NCI-H1417 (cell line): ENCODE measurements at places on chromosomes 16 and 17.

DNA sequence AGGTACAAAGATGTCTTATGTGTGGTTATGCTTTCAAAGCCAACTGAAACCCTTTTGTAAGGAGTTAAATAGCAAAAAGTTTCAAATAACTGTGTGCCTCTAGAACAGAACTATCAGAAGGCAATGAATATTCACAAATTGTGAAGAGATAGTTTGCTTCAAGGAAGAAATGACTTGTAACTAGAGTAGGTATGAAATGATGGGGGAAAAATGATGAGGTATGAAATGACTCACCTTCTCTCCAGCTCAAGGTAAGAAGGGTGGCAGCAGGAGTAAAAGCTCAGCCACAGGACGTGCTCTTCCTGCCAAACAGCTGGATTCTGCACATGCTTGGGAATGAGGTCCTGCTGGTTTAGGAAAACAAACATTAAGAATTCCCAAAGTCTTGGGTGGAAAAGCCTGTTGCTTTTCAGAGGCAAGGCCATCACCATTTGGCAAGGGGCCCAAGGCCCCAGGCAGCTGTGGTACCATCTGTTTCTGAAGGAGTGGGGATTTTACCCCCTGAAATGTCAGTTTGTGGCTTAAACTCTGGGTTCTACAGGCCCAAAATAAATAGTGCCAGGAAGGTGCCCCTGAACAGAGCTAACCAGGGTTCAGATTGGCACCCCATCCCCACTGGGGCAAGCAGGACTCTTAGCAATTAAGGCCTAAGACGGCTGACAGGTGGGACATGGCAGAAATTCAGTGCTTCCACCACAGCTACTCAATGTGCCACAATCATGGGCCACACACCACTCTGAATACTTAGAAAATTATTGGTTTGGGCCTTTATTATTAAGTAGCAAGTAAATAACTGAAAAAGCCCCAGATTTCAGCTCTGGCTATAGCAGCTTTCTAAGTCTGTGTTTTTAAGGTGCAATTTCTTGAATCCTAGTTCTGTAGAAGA, 13.3 kb downstream of the HERPUD1 start:
- no peak for DNase-seq

GRCh38 chr16:70758786-70759185, 42.2 kb downstream of the VAC14 start:
- peak; percentile 1 for DNase-seq

- DNase-seq = no peak
Measured at GRCh38 chr17:78450696-78451345, 72.4 kb downstream of the PGS1 start.

DNA sequence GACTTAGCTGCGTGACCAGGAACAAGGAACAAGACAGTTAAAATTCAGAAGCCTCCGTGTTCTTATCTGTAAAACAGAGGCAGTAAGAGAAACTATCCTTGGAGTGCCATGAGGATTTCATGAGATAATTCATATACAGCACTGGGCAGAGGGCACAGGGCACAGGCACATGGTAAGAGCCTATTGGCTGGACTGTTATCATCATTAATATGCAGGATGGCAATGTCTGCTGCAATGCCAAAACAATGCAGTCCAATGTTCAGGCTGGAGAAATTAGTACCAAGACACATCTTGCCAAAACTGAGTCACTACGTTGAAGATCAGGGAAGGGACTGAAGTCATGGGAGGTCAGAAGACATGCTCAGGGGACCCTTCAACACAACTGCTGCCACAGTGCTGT, 13.6 kb downstream of the CDRT4 start:
- no peak for DNase-seq

GRCh38 chr16:20865420-20866131, 34.6 kb downstream of the DCUN1D3 start:
- no peak for DNase-seq

GRCh38 chr16:49457196-49457595, 83.6 kb downstream of the C16orf78 start:
- DNase-seq = no peak

DNA sequence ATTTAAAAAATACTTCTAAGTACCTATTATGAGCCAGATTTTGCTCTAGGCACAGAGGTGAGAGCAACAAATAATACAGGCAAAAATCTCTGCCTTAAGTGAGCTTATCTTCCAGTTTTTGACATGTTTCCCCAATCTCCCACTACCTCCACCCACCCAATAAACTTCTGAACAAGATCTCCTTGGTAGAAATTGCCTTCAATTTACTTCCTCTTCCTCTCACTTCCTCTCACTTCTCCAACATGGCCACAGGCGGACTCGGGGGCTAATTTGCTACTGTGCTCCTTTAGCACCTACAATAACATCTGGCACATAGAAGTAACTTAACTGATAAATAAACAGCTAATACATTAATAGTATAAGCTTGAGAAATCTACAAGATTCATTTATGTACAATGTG, 82.6 kb downstream of the CACNG1 start:
- DNase-seq = no peak

- no peak for DNase-seq
Measured at GRCh38 chr16:74757349-74757748, 17.3 kb downstream of the FA2H start.

- no peak for DNase-seq
Measured at GRCh38 chr16:88782454-88783390, 2.3 kb downstream of the PIEZO1 start.

GRCh38 chr16:68781784-68782183, 44.7 kb downstream of the CDH1 start:
- no peak for DNase-seq

DNA sequence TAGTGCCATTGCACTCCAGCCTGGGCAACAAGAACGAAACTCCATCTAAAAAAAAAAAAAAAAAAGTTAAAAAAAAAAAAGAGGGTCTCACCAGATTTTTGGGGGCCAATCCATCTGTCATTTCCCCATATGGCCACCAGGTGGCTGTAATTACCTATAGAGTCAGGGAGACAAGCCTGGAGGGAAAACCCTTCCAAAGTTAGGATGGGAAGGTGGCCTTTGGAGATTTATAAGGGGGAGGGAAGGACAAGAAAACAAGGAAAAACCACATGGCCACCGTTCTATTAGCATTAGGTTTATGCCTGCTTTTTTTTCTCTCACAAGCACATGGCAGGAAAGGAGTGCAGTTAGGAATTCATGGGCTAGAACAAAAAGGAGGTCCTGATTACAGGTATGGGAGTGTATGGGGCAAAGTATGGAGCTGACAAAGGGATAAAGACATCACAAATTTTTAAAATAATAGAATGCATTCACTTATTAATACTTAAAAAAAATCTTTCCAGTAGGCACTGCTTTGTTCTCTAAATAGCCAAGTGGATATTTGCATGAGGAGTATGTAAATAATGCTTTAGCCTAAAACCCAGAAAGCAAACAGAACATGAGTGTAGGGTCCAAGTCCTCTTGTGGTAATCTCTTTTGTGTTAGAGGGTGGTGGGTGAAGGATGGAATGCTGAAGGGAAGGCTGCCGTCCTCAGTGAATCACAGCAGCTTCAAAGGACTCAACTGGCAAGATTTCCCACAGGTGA, 5.1 kb downstream of the CYB5D1 start:
- DNase-seq = peak; percentile 15

- DNase-seq = no peak
Measured at GRCh38 chr17:81042606-81043005, 7.7 kb downstream of the BAIAP2 start.

DNA sequence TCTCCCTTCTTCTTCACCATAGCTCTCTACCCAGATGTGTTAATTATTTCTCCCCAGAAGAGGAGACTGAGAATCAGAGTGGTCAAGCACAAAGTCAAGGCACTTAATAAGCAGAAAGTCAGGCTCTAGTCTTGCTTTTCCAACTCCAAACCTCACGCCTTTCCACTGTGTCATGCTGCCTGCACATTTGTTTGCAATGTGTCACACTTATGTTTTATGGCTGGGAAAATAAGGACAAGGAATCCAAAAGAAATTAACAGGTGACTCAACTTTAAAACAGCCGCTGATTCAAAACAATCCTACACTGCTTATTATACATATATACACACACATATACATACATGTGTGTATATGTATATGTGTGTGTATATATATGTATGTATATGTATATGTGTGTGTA, 255.7 kb upstream of the DYNLRB2 start:
- DNase-seq = no peak

DNA sequence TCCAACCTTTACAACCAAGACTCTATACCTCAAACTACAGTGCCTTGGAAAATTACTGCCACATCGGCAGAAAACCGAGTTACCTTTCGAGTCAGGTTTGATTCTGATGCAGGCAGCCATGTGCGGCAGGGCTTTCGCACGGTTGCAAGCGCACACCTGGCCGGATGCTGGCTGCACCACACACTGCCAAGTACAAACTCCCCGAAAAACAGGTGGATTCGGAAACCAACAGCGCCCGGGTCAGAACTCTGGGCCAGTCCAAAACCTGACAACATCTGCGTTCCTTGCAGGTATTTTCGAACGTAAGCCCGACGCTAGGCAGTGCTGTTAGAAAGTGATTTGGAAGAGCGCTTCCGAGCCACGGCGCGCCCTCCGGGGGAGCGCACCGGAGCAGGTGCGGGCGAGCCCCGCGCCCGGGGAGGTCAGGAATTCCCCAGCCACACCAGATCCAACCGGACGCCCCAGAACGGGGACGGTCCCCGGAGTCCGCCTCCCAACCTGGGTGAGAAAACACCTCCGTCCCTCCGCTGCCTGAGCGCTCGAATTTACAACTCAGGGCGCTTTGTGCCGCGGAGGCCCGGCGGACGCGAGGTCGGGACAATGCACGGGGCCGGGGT, 1.2 kb downstream of the USP7 start:
- peak; percentile 54 for DNase-seq

DNA sequence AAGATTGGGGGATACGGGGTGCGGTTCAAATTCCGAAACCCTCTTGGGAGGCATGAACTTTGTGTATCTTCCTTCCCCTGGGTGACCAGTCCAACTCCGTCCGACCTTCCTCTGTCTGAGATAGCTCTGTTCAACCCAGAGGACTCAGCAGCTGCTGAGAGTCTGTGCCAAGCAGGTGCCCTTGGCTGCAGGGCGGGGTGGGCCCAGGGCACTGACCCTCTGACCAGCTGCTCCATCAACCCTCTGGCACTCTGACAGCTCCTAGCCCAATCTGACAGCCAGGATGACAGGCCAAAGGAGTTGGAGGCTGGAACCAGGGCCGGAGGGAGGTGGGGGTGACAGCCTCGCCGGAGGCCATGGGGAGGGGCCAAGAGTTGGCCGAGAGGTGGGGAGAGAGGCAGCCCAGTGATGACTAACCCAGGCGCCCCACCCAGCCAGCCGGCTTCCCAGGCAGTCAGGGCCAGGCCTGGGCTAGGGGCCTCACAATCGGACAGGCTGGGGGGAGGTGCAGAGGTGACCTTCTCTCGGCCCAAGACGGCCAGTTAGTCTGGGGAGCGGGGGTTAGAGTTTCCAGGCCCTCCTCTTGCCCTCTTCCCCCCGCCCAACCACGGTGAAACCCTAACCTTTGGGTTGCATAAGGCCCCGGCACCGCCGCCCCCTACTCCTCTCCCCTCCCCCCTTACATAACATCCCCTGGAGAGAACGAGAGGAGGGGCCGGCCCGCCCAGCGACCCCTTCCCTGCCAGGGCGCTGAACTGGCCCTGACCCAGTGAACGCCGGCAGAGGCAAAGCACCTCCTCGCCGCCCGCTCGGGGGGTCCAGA, 5.0 kb upstream of the TLCD2 start:
- DNase-seq = no peak

- DNase-seq = no peak
Measured at GRCh38 chr16:65998443-65998842, 368.0 kb upstream of the CDH5 start.

GRCh38 chr16:78976212-78976611, 624.3 kb downstream of the MAF start:
- no peak for DNase-seq

- peak; percentile 41 for DNase-seq
Measured at GRCh38 chr16:48366165-48367093, 18.8 kb downstream of the SIAH1 start.

DNA sequence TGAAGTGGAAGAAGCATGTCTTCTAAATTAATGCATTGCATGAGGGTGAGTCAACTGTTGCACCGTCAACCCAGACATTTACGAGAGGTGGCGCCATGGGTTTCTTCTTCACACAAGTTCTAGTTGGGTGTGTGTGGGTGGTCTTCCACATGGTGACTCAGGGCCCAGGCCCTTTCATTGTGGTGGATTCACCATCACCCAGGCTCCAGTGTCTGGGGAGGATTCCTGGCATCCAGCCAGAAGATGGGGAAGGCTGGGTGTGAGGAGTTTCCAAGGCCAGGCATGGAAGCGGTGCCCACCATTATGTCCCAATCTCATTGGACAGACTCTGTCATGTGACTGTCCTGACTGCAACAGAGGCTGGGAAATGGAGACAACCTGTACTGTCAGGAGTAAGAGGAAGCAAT, 21.4 kb upstream of the JPH3 start:
- no peak for DNase-seq

DNA sequence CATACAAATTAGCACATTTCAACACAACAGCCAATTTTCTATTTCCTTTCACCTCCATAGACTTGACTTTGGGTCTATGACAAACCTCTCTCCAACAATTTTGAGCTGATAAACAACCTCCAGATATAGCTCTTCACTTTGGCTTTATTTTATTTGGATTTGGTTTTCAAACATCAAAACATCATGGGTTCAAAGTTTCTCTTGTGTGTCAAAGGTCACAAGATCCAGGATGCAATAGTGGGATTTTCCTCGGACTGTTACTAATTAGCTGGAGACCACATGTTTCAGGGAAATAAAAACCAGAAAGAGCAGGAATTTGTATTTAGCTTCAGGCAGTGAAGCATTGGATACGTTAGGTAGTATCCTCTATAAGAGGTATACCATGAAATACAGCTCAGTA, 351.0 kb upstream of the SOX9 start:
- DNase-seq = no peak

- DNase-seq = no peak
Measured at GRCh38 chr16:61371388-61371787, 664.9 kb downstream of the CDH8 start.

GRCh38 chr17:15298176-15298575, 33.0 kb upstream of the PMP22 start:
- no peak for DNase-seq

DNA sequence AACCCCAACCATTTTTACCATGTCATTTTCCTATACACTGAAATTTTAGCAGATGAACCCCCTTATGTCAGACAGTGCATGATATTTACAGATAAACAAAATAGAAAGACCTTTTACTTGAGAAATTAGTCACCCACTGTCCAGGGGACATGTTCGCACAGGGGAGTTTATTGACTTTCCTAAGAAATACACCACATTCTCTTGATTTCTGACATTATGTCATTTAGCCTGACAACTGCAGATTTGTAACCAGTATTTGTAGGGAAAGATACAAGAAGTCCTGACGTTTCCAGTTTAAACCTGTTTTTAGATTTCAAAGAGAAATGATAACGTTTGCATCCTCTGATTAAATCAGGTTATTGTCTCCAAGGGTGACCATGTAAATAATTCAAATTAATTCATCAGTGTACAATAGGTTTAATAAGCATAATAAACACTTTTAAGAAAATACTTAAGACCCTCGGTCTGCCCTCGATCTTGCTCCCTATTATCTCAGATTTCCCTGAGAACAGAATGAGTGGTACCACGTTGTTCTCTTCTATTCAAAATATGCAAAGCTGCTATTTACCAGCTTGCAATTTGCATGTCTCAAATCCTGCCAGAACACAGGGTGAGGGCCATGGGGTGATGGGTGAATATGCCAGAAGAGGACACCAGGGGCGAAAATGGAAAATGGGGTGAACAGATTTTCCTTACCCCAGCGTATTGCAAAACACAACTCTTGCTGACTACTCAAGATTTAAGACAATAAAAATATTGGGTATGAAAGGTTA, 2.1 kb upstream of the LYRM9 start:
- DNase-seq = no peak

- no peak for DNase-seq
Measured at GRCh38 chr17:17857496-17857895, 20.7 kb upstream of the SREBF1 start.
